ENCODE measurements at places on chromosomes 2 and 18. TPM values are rescaled to one million over a fixed set of nuclear protein-coding genes. Genes with fewer than 3 reads are reported as not detected.
A peak's percentile ranks its signal among the peaks of the same experiment; 100 is the strongest.

Gene RFTN2
- total RNA-seq: not detected

GRCh38 chr2:202061695-202062094 is 11.4 kb upstream of the KIAA2012 start:
- no peak for DNase-seq

GRCh38 chr2:157508676-157509075 is 64.8 kb upstream of the CYTIP start:
- DNase-seq: no peak

GRCh38 chr2:33354981-33355380 is 121.5 kb upstream of the RASGRP3 start:
- DNase-seq: no peak

Gene PMS1
- total RNA-seq: 20.0 TPM

GRCh38 chr2:60883896-60884295 is 2.5 kb downstream of the REL start:
- DNase-seq: no peak

Gene RTP5
- total RNA-seq: not detected

- no peak for DNase-seq
These were observed 891.1 kb downstream of the CPS1 start for GRCh38 chr2:211447548-211447947.

Gene NT5C1B
- total RNA-seq: not detected

Gene PLGLB2
- total RNA-seq: 0.24 TPM

DNA sequence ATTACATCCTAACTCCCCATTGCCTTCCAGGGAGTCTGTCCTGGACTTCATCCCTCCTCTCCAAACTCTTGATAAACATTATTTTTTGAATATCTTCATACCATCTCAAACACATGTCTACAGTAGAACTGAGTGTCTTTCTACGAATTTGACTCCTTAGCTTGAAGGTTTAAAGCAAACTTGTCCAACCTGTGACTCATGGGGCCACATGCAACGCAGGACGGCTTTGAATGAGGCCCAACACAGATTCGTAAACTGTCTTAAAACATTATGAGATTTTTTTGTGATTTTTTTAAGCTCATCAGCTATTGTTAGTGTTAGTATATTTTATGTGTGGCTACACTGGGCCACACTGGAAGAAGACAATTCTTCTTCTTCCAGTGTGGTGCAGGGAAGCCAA is 98.1 kb downstream of the PARD3B start:
- no peak for DNase-seq

GRCh38 chr2:120720746-120721375 is 14.8 kb upstream of the GLI2 start:
- no peak for DNase-seq

GRCh38 chr18:65901522-65901921 is 150.7 kb downstream of the CDH7 start:
- DNase-seq: no peak

- DNase-seq: no peak
These were observed 303.5 kb upstream of the CELF4 start for GRCh38 chr18:37869051-37869450.

GRCh38 chr2:239926587-239927232 is 98.4 kb downstream of the NDUFA10 start:
- no peak for DNase-seq

- DNase-seq: peak; percentile 47
These were observed 303.7 kb upstream of the EPAS1 start for GRCh38 chr2:45993476-45993991.

DNA sequence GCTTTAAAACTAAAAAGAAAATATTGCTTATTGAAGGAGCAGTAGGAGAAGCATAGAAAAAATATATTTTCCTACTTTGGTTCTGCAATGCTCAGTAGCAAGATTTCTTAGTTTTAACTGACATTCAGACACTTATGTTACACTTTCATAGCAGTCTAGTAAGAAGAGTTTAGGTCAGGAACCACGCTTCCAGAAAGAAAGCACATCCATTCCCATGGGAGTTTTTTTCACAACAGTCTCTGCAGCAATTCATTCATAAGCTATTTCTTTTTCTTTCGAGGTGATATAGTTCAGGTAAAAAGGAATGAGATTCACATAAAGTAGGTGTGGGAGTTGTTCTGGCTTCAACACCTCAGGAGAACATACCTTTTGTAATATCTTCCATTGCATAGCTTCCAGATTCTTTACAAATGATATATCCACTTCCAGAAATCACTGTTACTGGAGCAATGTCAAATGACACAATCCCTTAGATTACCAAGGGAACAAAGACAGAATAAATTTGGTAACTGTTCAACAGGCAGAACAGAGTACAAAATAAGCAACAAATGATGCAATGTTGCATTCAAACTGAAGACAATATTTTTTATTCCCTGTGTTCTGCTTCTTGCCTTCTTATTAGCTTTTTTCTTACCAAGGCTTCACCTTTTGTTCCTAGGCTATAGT is 95.2 kb upstream of the GULP1 start:
- peak; percentile 10 for DNase-seq

GRCh38 chr18:69830189-69830588 is 117.5 kb downstream of the CD226 start:
- no peak for DNase-seq

Gene EHD3
- total RNA-seq: 12.4 TPM

Gene TACR1
- not detected for total RNA-seq

Gene RIF1
- 33.4 TPM for total RNA-seq

GRCh38 chr2:43480874-43481273 is 115.0 kb downstream of the THADA start:
- DNase-seq: no peak

Gene CNGA3
- total RNA-seq: not detected

DNA sequence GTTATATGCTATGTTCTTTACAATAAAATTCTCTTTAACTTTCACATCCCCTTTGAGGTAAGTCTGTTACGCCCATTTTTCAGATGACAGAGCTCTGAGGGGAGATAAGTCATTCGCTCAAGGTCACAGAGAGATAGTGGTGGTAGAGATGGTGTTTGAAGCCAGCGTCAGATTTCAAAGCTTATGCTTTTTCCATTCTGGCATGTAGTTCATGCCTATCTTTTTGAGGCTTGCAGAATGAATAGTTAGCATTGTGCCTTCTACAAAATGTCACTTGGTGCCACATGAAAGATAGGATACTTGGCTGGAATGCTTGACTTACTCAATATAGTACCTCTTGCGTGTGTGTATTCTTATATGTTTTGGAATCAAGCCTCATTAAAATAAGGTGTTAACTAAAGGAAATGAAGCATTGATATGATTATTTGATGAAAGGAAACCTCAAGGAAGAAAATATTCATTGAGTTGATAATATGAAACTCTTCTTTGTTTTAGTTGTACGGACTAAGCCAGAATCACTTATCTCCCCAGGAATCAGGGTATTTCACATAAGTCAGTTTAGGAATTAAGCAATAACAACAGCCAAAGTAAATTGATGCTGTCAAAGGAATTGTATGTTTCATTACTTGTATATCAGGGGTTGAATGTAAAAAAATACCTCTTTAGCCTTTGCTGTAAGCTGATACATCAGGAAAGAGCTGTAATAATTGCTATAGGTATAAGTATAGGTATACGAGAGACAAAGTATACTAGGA is 15.5 kb downstream of the SPATS2L start:
- no peak for DNase-seq

DNA sequence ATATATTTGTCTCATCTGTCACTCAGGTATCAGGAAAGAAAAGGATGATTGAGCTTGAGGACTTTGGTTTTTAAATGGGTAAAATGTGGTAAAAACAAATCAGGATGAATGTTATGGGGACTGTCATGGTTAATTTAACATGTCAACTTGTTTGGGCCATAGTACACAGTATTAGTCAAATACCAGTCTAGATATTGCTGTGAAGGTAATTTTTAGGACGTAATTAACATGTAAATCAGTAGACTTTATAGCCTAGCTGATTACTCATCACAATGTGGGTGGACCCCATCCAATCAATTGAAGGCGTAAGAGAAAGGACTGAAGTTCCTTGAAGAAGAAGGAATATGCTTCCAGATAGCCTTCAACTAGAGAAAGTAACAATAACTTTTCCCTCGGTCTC is 275.7 kb upstream of the ZNF804A start:
- no peak for DNase-seq

DNA sequence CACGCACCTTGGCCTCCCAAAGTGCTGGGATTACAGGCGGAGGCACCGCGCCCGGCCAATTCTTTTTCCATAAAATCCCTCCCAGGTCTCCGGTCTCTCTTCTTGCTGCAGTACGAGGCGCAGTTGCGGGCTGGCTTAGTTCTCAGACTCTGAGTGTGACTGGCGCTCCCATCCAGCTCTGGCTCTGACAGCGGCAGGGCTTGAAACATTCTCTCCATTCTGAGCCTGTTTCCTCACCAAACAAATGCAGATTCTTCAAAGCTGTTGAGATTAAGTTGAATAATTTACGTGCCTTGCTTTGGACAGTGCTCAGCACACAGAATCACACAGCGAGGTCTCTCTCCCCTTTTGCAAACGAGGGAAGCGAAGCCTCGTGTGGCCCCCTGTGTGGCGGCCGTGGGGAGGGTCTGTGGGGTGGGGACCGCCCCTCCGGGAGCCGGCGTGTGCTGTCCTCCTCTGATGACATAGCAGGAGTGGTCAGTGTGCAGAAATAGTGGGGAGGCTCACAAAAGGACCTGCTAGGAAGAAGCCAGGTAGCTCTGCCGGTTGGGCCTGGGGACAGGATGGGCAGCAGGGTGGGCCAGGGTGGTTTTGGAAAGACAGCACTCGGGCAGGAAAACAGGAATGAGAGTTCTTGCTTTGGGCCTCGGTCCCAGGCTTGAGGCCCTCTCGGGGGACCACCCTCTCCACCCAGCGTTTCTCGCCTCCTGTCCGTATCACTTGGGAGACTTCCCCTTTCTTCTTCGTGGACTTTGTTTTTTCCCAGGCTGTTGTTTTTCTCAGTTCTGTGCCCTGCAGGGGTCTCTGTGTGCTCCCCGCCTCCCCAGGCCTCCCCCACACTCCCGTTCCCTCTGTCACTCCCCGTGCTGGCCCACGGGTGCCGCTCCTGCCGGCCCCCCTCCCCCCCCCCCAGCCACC is 75.0 kb downstream of the KCNG2 start:
- DNase-seq: no peak

GRCh38 chr2:236675526-236675925 is 105.9 kb downstream of the ACKR3 start:
- DNase-seq: no peak

Gene FAM124B
- not detected for total RNA-seq

DNA sequence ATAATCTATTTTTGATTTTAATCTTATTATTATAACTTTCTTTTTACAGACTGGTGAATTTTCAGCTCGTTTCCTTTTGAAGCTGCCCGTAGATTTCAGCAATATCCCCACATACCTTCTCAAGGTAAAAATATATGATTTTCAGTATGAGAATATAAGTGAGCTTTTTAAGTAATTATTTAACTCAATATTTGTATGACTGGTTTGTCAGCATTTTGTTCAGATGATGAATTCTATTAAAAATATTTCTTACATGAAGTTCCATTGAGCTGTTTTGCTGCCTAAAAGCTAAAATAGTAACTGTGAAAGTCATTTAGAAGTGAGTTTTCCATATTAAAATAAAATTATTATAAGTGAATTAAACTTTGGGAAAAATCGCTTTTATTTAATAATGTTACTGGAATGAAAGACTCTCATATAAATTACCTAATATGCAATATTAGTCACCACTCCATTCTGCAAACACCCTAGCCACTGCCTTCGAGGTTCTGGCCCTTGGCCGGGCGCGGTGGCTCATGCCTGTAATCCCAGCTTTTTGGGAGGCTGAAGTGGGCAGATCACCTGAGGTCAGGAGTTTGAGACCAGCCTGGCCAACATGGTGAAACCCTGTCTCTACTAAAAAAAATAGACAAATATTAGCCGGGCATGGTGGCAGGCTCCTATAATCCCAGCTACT is 155.3 kb downstream of the BABAM2 start:
- no peak for DNase-seq

Gene CYP26B1
- total RNA-seq: 0.31 TPM

- DNase-seq: peak; percentile 74
These were observed 47.0 kb upstream of the ST3GAL5 start for GRCh38 chr2:85935746-85936208.

- peak; percentile 94 for DNase-seq
These were observed 110.2 kb downstream of the MDH1 start for GRCh38 chr2:63698786-63699548.

DNA sequence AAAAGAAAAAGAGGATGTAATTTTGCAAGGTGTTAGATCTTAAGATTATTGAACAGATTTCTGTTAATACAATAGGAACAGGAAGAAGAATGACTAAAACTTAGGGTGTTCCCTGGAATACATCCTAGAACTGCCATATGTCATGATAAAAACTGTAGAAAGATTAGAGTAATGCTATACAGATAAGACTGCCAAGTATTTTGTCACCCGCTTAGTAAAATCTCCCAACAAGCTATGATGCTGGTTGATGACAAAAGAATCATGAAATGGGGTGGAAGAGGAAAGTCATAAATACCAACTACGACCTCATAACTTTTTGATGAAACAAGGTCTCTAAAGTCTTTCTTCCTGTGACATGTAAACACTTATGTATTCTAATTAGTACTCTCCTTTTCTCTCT is 163.6 kb upstream of the COL3A1 start:
- DNase-seq: no peak

Gene COLEC11
- total RNA-seq: not detected

- peak; percentile 13 for DNase-seq
These were observed 11.8 kb downstream of the NDUFA10 start for GRCh38 chr2:240013343-240013742.

GRCh38 chr18:51490860-51491259 is 293.4 kb upstream of the MEX3C start:
- peak; percentile 53 for DNase-seq

GRCh38 chr2:78034706-78035105 is 512.5 kb upstream of the LRRTM4 start:
- DNase-seq: no peak

- DNase-seq: no peak
These were observed 182.6 kb upstream of the HAAO start for GRCh38 chr2:42974721-42975717.

DNA sequence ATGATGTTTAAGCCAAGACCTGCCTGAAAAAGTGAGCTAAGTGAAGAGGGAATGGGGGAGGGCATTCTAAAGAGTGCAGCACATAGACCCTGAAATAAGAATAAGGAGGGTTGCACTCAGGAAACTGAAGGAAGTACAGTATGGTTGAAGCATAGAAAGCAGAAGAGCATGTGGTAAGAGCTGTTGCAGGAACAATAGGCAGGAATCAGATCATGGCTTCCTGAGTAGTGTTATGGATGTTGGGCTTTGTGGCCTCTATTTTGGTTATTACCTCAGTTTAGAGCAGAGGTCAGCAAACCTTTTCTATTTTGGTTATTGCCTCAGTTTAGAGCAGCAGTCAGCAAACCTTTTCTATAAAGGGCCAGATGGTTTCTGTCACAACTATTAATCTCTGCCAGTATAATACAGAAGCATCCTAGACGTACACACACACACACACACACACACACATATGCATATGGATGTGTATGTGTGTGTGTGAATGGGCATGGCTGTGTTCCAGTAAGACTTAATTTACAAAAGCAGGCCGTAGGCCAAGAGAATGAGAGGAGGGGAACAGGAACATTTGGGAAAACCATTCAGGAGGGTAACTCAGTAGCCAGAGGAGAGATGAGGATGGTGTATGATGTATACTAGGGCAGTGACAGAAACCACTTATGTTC is 91.1 kb upstream of the MYO3B start:
- no peak for DNase-seq

GRCh38 chr2:228590681-228591080 is 409.2 kb upstream of the SPHKAP start:
- DNase-seq: no peak

- DNase-seq: no peak
These were observed 1.8 kb upstream of the NFATC1 start for GRCh38 chr18:79393635-79394533.
